Hippocampal formation (tissue), 2 donors: ENCODE measurements at places on chromosomes 7 and 10.

GRCh38 chr7:12567015-12567414 is 3.5 kb upstream of the SCIN start:
- DNase-seq: no peak

- DNase-seq: no peak
Measured at GRCh38 chr10:18527687-18528086, 123.7 kb downstream of the NSUN6 start.

GRCh38 chr10:69837261-69837660 is 35.6 kb downstream of the COL13A1 start:
- DNase-seq: no peak

GRCh38 chr10:82037076-82037475 is 162.1 kb downstream of the NRG3 start:
- DNase-seq: peak; percentile 77

DNA sequence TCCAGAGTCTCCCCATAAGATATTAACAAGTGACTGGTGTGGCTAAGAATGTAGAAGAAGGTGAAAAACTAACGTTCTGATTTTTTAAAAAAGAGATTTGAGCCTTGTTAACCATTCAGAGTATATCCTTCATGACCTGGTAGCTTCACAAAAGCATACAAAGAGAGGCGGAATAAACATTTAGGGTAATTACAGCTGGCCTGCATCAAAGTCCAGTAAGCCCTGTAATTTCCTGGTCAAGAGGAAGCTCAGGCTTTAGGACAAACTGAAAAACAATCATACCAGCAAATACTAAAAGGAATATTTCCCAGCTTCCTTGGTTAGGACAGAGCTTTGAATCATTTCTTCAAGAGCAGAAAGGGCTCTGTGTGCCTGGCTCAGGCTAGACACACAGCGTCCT is 165.2 kb downstream of the COBL start:
- no peak for DNase-seq

GRCh38 chr10:110644598-110645462 is 694 bp downstream of the RBM20 start:
- DNase-seq: no peak

DNA sequence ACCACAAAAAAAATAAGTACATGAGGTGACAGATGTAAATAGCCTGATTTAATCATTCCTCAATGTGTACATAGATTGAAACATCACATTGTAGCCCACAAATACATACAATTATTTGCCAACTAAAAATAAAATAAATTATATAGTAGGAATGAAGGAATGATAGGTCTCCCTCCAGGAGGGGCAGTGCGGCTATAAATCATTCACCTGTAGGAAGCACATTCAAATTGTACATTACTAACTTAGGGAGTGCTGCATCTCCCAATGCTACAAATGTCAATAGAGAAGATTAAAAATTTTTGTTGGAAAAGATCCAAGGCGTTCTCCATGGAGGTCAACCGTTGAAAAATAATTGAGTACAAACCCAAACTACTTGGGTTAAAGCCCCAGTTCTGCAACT is 4.2 kb downstream of the KBTBD2 start:
- no peak for DNase-seq

GRCh38 chr7:143318661-143319060 is 2.8 kb downstream of the CLCN1 start:
- no peak for DNase-seq

DNA sequence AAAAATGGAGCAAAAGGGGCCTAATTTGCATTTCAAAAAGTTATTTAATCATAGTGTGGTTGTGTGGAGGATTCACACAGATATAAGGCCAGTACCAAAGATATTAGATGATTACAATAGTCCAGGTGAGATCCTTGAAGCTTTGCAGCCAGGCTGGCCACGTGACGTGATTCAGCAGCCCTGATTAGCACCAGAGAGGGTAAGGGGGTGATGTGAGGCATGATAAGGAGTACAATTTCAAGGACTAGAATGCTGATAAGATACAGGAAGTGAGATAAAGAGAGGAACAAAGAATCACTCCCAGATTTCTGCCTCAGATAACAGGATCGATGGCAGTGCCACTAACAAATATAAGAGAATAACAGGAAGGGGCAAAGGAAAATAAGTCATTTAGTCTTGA is 108.4 kb upstream of the PALS2 start:
- no peak for DNase-seq

DNA sequence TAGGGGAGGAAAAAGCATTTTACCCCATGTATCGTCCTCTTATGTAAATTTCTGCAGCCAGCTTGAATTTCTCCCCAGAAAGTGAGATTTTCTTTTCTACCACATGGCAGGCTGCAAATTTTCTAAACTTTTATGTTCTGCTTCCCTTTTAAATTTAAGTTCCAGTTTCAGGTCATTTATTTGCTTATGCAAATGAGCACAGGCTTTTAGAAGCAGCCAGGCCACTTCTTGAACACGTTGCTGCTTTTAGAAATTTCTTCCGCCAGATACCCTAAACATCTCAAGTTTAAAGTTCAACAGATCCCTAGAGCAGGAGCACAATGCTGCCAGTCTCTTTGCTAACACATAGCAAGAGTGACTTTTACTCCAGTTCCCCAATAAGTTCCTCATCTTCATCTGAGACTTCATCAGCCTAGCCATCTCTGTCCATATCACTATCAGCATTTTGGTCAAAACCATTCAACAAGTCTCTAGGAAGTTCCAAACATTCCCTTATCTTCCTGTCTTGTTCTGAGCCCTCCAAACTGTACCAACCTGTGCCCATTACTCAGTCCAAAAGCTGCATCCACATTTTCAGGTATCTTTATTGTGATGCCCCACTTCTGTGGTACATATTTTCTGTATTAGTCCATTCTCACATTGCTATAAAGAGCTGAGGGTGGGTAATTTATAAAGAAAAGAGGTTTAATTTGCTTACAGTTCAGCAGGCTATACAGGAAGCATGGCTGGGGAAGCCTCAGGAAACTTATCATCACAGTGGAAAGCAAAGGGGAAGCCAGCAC is 16.3 kb downstream of the EZH2 start:
- no peak for DNase-seq

DNA sequence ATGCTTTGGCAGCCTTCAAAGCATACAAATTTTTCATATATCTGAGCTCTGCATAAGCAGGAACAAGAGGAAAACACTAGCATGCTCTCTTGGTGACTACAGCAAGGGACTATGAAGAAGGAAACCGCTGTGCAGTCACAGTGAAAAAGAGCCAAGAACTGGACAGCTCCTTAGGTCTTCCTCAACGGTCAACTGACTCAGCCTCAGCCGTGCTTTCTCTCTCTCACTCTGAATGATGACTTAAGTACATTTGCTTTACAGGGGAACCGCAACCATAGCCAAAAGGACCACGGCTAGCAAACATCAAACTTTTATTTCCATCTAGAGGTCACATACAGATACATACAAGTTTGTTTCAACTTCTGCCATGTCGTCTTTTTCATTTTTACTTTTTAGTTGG is 69.9 kb downstream of the HYCC1 start:
- DNase-seq: no peak

DNA sequence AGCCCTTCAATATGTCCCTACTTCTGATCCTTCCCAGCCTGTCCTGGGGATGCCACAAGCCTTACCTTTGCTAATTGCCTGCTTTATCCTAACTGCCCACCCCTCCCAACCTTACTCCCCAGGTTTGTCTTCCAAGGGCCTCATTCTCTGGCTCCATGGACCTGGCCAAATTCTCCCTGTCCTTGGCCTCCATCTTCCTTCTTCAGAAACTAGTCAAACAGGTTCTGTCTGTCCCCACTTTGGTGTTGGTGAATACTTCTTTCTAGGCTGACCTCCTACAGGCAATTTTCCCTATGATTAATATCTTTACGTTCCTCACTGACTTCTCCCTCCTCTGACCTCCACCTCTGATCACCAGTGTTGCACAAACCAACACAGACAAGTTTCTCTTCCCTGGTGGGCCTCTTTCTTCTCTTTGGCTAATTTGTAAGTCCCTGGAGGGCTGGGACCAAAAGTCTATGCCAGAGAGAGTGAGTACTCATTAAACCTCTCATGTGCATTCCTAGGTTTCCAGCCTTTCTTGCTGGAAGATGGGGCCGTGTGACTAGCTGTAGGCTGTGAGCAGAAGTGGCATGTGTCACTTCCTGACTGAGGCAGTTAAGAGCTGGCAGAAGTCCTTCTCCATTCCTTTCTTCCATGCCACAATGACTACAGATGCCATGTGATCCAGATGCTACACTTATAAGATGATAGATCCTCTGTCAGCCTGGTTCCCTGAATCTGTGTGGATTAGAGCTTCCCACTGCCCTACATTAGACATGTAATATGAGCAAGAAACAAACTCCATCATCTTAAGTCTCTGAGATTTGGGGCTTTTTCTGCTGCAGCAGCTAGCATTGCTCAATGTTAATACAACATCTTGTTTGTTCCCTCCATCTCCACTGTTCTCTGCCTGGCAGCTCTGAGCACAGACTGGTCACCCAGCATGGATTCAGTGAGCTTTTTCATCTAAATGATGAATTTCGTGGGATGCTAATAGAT is 382.7 kb downstream of the RPS24 start:
- no peak for DNase-seq

GRCh38 chr10:88091490-88092061 is 228.2 kb downstream of the PTEN start:
- DNase-seq: no peak
